Skin of body (tissue), 3 donors: ENCODE measurements at places on chromosomes 1 and 21. TPM values are rescaled to one million over a fixed set of nuclear protein-coding genes. Genes with fewer than 3 reads are reported as not detected.

NCF2 gene
- 19.1 TPM for total RNA-seq

SLC16A4 gene
- total RNA-seq = 3.1 TPM

- DNase-seq = no peak
Measured at GRCh38 chr1:160560045-160560705, 19.1 kb downstream of the CD84 start.

DNA sequence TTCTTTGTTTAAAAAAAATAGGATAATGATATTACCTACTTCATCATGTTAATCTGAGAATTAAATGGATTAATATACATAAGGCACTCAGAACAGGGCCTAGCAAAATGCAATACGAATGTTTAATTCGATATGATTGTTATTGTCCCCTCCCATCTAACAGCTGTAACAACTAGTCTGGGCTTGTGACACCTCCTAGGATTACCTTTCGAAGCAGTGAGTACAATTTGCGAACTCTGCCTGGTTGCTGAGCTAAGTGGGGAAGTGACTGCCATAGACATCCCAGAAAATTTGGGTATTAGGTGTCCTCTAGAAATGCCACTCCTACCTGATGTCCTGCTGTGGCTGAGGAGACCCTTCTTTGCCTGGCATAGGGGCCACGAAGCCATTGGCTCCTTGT is 3.0 kb downstream of the RASSF5 start:
- DNase-seq = no peak
